ENCODE measurements at places on chromosomes 3 and 15.
A peak's percentile ranks its signal among the peaks of the same experiment; 100 is the strongest.

DNA sequence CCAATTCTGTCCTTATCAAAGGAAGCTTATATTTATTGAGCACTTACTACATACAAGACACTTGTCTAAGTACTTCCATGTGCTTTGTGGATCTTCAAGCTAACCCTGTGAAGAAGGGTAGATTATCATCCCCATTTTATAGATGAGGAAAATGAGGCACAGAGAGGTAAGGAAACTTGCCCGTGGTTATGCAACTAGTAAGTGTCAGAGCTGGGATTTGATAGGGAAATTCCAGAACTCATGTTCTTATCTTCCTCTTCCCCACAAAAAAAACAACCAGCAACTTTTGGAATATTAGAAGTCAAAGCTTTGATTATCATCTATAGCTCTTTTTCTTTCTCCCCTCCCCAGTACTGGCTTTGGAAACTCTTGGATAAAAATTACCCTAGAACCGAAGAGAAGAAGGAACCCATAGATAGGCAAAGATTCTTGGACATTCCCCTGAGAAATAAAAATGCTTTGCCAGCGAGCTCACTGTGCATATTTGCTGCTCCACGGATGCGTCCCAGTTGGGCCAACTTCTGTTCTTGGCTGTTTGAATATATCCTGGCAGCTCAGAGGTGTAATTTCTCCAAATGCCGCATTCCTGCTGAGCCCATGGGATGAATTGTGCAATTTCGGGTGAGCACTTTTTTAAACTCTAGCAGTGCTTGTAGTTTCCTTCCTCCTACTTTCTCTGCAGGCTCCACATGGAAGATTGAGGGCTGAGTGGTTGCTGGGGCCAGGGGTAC is 591.5 kb upstream of the CFAP20DC start:
- no peak for DNase-seq

- no peak for DNase-seq
Measured at GRCh38 chr3:74351213-74351612, 263.2 kb downstream of the CNTN3 start.

- no peak for DNase-seq
Measured at GRCh38 chr3:57960174-57960505, 48.1 kb upstream of the FLNB start.

- DNase-seq = no peak
Measured at GRCh38 chr15:43900996-43901395, 74.2 kb downstream of the WDR76 start.

GRCh38 chr15:82047453-82048400 is 1.9 kb upstream of the MEX3B start:
- no peak for DNase-seq

DNA sequence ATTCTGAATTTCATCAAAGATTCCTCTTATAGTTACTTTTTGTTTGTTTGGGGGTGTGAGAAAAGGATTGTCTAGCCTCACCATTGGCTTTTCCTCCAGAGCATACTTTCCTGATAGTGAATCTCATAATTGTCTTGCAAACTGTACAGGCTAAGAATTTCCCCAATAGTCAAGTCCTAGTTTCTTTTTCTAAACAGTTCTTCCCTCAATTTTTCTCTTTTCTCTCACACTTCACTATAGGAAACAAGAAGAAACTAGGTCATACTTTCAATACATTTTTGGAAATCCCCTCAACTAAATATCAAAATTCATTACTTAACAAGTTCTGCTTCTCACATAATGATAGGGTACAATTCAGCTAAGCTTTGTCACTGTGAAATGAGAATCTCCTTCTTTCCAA is 241.9 kb downstream of the IL20RB start:
- no peak for DNase-seq

DNA sequence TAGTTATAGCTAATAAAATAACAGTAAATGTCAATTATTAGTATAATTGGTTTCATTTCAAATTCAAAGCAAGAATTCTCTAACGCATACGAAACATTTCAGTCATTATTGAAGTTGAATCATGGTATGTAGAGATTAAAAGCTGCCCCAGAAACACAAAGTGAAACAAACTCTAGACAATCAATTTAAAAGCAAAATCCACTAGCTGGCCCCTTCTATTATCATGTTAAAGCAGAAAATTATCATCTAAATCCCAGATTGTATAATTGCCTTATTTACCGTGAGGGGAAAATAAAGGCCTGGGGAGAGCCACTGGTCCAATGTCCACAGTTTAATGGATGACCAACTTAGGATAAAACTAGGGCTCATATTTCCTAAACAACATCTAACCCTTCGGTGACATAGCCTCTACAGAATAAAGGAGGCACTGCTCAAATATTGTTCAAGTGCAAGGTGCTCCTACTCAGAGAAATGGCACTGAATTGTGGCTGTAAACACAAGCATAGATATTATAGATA is 110.9 kb upstream of the THRB start:
- no peak for DNase-seq

- DNase-seq = no peak
Measured at GRCh38 chr3:137582484-137582883, 181.6 kb upstream of the SOX14 start.

GRCh38 chr15:67225336-67225735 is 29.1 kb downstream of the AAGAB start:
- no peak for DNase-seq

DNA sequence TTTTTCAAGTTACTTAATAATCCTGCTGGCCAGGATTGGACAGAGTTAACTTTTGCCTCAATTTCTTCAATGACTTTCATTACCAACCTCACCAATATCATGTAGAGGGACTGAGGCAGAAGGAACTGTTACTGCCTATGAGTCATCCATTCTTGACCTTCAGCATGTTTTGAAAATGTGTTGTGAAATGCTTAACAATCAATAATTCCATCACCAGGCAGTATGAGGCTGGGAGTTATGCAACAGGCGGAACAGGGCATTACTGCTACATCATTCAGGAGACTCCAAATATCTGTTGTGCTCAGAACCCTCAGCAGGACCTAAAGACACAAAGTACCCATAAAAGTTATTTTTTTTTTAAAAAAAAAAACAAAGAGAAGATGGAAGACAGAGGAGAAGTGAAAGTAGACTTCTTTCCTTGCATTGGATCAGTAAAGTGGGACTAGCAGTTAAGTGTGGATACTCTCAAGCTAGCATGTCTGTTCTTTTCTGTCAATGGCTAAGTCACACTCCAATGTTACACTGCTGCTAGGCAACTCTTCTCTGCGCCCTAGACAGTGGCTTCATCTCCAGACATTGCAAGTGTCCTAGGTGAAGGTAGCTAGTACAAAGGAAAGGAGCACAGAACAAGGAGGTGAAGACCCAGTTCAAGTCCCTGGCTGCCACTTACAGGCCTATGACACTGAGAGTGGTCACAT is 184.9 kb upstream of the LPP start:
- no peak for DNase-seq

- DNase-seq = peak; percentile 93
Measured at GRCh38 chr3:159839561-159840379, 148.9 kb upstream of the IL12A start.

GRCh38 chr3:57128826-57129667 is 36.1 kb downstream of the IL17RD start:
- no peak for DNase-seq

DNA sequence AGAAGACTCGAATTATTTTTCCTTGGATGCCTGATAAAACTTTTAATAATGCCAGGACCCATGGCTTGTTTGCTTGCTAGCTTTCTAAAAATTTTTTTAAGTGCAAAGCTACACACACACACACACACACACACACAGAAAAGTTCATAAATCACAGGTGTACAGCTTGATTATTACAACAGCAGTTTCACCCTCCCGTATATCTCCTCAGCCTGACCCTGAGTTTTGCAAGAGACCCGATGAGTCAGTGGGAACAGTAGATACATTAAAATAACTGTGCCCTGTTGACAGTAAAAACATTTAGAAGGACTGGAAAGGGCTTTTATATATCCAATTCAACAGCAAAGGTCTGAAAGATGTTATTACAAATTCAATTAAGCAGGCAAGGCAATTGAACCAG is 46.7 kb downstream of the EMC4 start:
- no peak for DNase-seq

DNA sequence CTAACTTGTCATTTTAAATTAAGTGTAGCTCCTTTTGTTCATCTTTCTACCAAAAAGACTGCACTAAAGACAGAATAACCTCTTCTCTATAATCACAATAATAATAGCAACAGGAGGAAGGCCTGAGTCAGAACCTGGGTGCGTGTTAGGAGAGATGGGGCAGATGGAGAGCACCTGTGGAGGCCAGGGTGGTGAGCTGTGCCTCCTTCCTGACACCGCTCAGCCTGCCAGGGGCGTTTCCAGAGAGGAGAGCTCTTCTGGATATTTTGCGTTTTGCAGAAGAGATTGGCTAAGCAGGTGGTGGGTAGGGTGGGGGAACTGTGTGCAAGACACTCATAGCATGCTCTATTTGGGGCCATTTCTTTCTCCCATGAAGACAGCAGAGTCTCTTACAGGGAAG is 83.5 kb downstream of the MEGF11 start:
- DNase-seq = no peak

- DNase-seq = no peak
Measured at GRCh38 chr3:65814845-65815578, 223.7 kb downstream of the MAGI1 start.

DNA sequence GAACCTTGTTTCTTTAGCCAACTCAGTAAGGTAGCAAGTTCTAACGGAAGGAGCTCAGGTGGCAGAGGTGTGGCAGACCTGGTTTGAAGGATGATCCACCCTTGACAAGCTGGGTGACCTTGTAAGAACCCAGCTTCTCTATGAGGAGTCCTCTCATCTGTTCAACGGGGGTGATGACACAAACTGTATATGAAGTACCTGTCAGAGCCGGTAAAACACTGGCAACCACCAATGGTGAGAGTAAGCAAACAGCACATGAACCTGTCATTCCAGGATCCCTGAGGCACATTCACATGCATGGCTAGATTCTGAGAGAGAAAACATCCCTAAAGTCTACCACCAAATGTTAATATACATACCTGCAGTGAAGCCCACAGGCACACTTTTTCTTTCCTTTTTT is 2.4 kb downstream of the SCAP start:
- DNase-seq = no peak

- DNase-seq = no peak
Measured at GRCh38 chr3:18216996-18217395, 208.1 kb downstream of the SATB1 start.

DNA sequence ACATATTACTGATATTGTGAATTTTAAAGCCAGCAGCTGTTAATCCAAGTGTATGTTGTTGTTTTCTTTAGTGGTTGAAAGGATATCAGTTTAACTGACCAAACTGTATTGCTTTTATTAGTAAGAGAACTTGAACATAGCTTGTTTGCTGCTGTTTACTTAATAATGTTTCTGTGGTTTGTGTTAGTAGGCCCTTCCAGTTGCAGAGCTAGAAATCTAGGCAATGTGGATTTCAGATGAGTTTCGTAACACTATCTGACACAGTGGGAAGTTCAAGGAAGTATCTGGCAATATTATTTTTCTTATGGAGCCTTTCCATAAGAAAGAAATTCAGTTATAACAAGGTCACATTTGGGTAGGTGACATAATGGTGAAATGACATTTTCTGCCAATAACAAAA is 18.5 kb downstream of the ZNF609 start:
- DNase-seq = no peak

GRCh38 chr3:151567477-151567876 is 106.6 kb upstream of the IGSF10 start:
- DNase-seq = no peak

DNA sequence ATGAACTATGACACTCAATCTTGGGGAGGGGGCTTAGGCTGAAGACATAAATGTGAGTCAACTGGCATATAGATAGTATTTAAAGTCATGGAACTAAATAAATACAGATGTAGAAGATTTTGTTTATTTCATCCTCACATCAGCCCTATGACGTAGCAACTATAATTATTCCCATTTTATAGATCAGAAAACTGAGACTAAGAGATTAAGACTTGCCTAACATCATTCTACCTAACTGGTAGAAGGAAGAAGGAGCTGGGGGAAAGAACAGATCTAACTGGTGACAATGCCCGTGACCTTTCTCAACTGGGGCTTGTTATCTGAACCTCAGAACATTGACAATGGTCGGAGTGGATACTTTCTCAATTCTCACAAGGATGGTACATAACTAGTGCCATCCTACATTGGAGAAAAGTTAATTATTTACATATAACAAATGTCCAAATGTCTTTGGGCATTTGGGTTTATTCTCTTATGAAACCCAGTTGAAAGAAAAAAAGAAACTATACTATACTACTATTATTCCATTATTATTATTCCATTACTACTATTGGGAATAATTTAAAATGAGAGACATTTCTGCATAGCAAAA is 10.4 kb downstream of the HERC1 start:
- no peak for DNase-seq

DNA sequence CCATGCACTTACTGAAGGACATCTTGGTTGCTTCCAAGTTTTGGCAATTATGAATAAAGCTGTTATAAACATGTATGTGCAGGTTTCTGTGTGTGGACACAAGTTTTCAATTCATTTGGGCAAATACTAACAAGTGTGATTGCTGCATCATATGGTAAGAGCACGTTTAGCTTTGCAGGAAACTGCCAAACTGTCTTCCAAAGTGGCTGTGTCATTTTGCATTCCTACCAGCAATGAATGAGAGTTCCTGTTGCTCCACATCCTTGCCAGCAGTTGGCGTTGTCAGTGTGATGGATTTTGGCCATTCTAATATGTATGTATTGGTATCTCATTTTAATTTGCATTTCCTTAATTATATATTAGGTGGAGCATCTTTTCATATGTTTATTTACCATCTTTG is 280.1 kb downstream of the SV2B start:
- no peak for DNase-seq

All from NCI-H1105 (cell line).